ENCODE measurements at places on chromosomes 6 and 20. TPM values are rescaled to one million over a fixed set of nuclear protein-coding genes. Genes with fewer than 3 reads are reported as not detected.

GRCh38 chr6:168664956-168665355 is 224.0 kb downstream of the SMOC2 start:
- no peak overlapping the region for H3K4me3 ChIP-seq
- no peaks in the 10 kb centered on the region for H3K36me3 ChIP-seq
- H3K4me1 ChIP-seq = no peaks in the 10 kb centered on the region
- H3K27ac ChIP-seq = no peak overlapping the region
- DNase-seq = no peak

EFCAB8 gene
- 0.27 TPM for total RNA-seq

UBE2J1 gene
- total RNA-seq = 49.8 TPM

KIF25 gene
- not detected for total RNA-seq

- no peaks in the 10 kb centered on the region for H3K27me3 ChIP-seq
- no peak overlapping the region for H3K4me3 ChIP-seq
- no peaks in the 10 kb centered on the region for H3K4me1 ChIP-seq
- DNase-seq = no peak
- H3K36me3 ChIP-seq = no peaks in the 10 kb centered on the region
Measured at GRCh38 chr6:145863366-145863765, 48.8 kb upstream of the FBXO30 start.

- no peak overlapping the region for H3K27ac ChIP-seq
- H3K27me3 ChIP-seq = no peaks in the 10 kb centered on the region
- no peaks in the 10 kb centered on the region for H3K36me3 ChIP-seq
Measured at GRCh38 chr6:126939784-126940183, 178.7 kb upstream of the RSPO3 start.

GRCh38 chr20:59385480-59385879 is 85.1 kb downstream of the EDN3 start:
- no peak for DNase-seq
- H3K4me3 ChIP-seq = no peak overlapping the region
- no peaks in the 10 kb centered on the region for H3K36me3 ChIP-seq
- H3K4me1 ChIP-seq = no peaks in the 10 kb centered on the region
- H3K27me3 ChIP-seq = no peaks in the 10 kb centered on the region

VSX1 gene
- not detected for total RNA-seq

MTFR2 gene
- total RNA-seq = 0.59 TPM

GRCh38 chr6:130928158-130928912 is 101.1 kb downstream of the SMLR1 start:
- H3K27me3 ChIP-seq = no peaks in the 10 kb centered on the region
- H3K36me3 ChIP-seq = no peaks in the 10 kb centered on the region
- no peak overlapping the region for H3K27ac ChIP-seq
- no peaks in the 10 kb centered on the region for H3K4me1 ChIP-seq
- DNase-seq = no peak
- no peak overlapping the region for H3K4me3 ChIP-seq

UQCC2 gene
- total RNA-seq = 74.7 TPM

CTSZ gene
- 210 TPM for total RNA-seq

- DNase-seq = no peak
- H3K27me3 ChIP-seq = no peaks in the 10 kb centered on the region
- H3K36me3 ChIP-seq = no peaks in the 10 kb centered on the region
- no peaks in the 10 kb centered on the region for H3K4me1 ChIP-seq
- H3K27ac ChIP-seq = no peak overlapping the region
Measured at GRCh38 chr6:158879180-158879579, 60.0 kb upstream of the EZR start.

RIN2 gene
- 70.7 TPM for total RNA-seq

MEP1A gene
- not detected for total RNA-seq

GRCh38 chr20:2559651-2560050 is 23.3 kb downstream of the TMC2 start:
- H3K4me3 ChIP-seq = no peak overlapping the region
- DNase-seq = no peak
- H3K4me1 ChIP-seq = peaks cover 7% of the 10 kb centered on the region
- no peak overlapping the region for H3K27ac ChIP-seq
- no peaks in the 10 kb centered on the region for H3K36me3 ChIP-seq

SLC17A9 gene
- total RNA-seq = 1.2 TPM

PLCB1 gene
- 8.7 TPM for total RNA-seq

SGK2 gene
- 0.58 TPM for total RNA-seq

OPN5 gene
- total RNA-seq = not detected

GRCh38 chr6:84428300-84428907 is 201.0 kb upstream of the CEP162 start:
- no peaks in the 10 kb centered on the region for H3K4me1 ChIP-seq
- H3K36me3 ChIP-seq = no peaks in the 10 kb centered on the region
- DNase-seq = no peak
- no peak overlapping the region for H3K27ac ChIP-seq
- H3K27me3 ChIP-seq = no peaks in the 10 kb centered on the region

DNA sequence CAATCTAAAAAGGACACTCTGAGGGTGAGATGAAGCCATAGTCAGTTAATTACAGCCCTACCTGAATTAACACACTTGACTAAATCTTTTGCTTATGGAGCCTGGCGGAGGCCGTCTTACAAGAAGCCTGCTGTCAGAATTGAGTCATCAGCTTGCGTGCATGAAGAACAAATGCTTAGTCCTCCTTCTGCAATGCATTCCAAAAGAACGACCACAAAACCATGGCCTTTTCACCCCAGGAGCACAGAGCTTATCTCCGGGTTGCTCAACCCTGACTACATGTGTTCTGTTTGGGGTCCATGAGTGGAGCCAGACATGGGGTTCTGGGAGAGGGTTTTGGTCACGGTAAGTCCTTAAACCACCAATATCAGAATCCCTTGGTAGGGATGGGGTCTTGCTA is 318.1 kb downstream of the CLIC5 start:
- H3K27ac ChIP-seq = no peak overlapping the region
- no peak overlapping the region for H3K4me3 ChIP-seq
- no peaks in the 10 kb centered on the region for H3K27me3 ChIP-seq
- no peak for DNase-seq
- H3K4me1 ChIP-seq = no peaks in the 10 kb centered on the region

DNA sequence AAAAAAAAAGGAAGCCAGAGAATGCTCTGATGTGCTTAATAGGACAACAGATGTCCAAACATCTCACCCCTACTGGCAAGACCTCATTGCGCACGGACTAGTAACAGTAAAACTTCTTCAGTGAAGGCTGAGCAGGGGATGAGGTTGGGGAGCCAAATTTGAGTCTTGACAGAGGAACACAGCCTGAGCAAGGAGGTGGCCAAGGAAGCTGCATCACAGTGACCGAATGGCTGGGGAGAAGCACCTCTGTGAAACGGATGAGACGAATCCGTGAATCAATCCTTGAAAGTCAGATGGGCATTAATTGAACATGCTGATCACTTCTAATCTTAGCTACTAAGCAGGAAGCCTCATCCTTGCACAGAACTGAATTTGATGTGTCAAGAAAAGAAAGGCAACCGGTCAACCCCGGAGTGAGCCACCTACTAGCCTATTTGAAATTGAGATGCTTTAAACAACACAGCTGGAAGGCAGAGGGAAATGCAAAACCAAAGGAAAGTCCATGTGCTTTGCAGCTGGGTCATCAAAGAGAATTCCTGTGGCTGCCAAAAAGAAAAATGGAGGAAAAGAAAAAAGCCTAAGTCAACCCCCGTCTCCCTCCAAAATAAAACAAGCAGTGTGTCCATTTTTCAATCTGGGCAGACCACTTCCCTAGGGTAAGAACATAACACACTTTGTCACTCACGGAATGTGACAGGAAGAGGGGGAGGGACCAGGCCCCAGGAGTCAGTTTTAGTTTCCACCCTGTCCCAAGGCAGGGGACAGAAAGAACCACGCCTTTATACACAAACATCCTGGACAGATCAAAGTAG is 29.5 kb downstream of the PXDC1 start:
- H3K27me3 ChIP-seq = no peaks in the 10 kb centered on the region
- peaks cover 37% of the 10 kb centered on the region for H3K36me3 ChIP-seq
- no peak for DNase-seq
- H3K4me3 ChIP-seq = no peak overlapping the region
- H3K4me1 ChIP-seq = no peaks in the 10 kb centered on the region
- no peak overlapping the region for H3K27ac ChIP-seq

GRCh38 chr20:33273117-33273851 is 9.7 kb upstream of the BPIFB1 start:
- no peak overlapping the region for H3K4me3 ChIP-seq
- no peaks in the 10 kb centered on the region for H3K27me3 ChIP-seq
- no peak overlapping the region for H3K27ac ChIP-seq
- H3K36me3 ChIP-seq = no peaks in the 10 kb centered on the region
- H3K4me1 ChIP-seq = no peaks in the 10 kb centered on the region

DNA sequence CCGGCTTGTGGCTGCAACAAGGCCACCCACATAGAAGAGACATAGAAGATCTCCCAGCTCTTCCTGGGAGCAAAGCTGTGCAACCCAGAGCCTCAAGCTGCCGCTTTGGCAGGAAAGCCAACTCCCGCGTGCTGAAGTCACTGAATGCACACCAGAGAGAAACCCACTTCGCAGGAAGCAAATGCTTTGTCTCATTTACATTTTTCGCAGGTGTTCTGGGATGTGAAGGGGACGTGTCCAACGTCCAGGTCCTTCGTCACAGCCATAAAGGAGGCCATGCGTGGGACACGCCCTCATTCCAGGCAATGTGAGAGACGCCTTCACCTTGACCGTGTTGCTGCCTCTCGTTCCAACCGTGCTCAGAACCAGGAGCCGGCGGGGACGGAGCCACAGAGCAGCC is 24.4 kb downstream of the KCNQ2 start:
- H3K4me1 ChIP-seq = no peaks in the 10 kb centered on the region
- no peak overlapping the region for H3K27ac ChIP-seq

SASH1 gene
- total RNA-seq = 154 TPM

EXOC2 gene
- total RNA-seq = 37.1 TPM

ZBTB46 gene
- 26.1 TPM for total RNA-seq

DNA sequence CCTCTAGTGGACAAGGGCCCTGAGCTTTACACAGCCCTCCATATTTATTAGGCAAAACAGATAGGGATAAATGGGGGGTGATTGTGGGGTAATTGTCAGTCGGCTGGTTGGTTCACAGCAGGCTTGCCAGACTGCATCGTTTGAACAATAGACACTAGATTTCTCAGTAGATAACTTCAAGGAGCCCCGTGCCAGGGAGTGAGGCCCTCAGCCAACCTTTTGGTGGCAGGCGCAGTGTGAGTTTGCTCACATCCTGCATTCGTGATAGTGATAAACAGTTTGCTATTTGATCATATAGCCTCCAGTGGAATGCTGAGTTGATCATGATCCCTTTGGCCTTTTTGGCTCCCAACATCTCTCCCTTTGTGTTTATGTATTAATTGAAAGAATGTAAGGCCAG is 3.6 kb upstream of the ABHD12 start:
- peak; percentile 18 for DNase-seq
- no peak overlapping the region for H3K4me3 ChIP-seq
- H3K4me1 ChIP-seq = peaks cover 24% of the 10 kb centered on the region
- no peaks in the 10 kb centered on the region for H3K27me3 ChIP-seq
- peak overlapping the region; percentile 39 for H3K27ac ChIP-seq

GRCh38 chr20:24100370-24101011 is 111.9 kb upstream of the GGTLC1 start:
- H3K4me3 ChIP-seq = no peak overlapping the region
- no peak overlapping the region for H3K27ac ChIP-seq
- DNase-seq = peak; percentile 77
- no peaks in the 10 kb centered on the region for H3K36me3 ChIP-seq

PRDM13 gene
- total RNA-seq = not detected

GRCh38 chr20:43669332-43669731 is 2.4 kb downstream of the MYBL2 start:
- H3K27me3 ChIP-seq = peaks cover 14% of the 10 kb centered on the region
- no peak overlapping the region for H3K4me3 ChIP-seq
- H3K4me1 ChIP-seq = no peaks in the 10 kb centered on the region
- no peaks in the 10 kb centered on the region for H3K36me3 ChIP-seq
- DNase-seq = no peak

PGC gene
- total RNA-seq = not detected

GRCh38 chr6:65229825-65230224 is 477.2 kb downstream of the EYS start:
- no peaks in the 10 kb centered on the region for H3K27me3 ChIP-seq
- no peak overlapping the region for H3K4me3 ChIP-seq
- H3K4me1 ChIP-seq = no peaks in the 10 kb centered on the region
- no peaks in the 10 kb centered on the region for H3K36me3 ChIP-seq

- no peaks in the 10 kb centered on the region for H3K36me3 ChIP-seq
- no peak overlapping the region for H3K4me3 ChIP-seq
- no peaks in the 10 kb centered on the region for H3K4me1 ChIP-seq
- H3K27ac ChIP-seq = no peak overlapping the region
- H3K27me3 ChIP-seq = no peaks in the 10 kb centered on the region
Measured at GRCh38 chr20:10954137-10954840, 280.5 kb upstream of the JAG1 start.

- H3K27me3 ChIP-seq = no peaks in the 10 kb centered on the region
- H3K4me1 ChIP-seq = peaks cover 36% of the 10 kb centered on the region
- H3K27ac ChIP-seq = no peak overlapping the region
- no peaks in the 10 kb centered on the region for H3K36me3 ChIP-seq
- DNase-seq = no peak
Measured at GRCh38 chr6:37980222-37980595, 160.7 kb downstream of the ZFAND3 start.

DNA sequence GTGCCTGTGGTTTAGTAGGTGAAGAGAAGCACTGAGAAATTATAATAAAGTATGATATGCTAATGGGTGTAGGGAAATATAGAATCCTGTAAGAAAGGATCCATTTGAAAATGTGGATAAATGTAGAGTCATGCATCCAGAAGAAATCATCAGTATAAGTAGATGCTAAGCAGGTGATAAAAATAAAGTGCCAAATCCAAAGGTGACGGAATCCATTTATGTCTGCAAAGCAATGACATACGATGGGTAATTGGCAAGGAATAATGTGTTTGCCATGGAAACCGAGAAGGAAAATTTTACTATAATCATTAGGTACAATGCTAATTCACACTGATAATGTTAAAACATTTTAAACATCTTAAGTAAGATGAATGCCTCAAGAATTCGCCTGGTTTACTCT is 163.0 kb downstream of the OPN5 start:
- no peak overlapping the region for H3K4me3 ChIP-seq
- no peaks in the 10 kb centered on the region for H3K27me3 ChIP-seq
- H3K27ac ChIP-seq = no peak overlapping the region
- H3K4me1 ChIP-seq = no peaks in the 10 kb centered on the region
- no peaks in the 10 kb centered on the region for H3K36me3 ChIP-seq

TINAG gene
- total RNA-seq = not detected

MC3R gene
- not detected for total RNA-seq

DNA sequence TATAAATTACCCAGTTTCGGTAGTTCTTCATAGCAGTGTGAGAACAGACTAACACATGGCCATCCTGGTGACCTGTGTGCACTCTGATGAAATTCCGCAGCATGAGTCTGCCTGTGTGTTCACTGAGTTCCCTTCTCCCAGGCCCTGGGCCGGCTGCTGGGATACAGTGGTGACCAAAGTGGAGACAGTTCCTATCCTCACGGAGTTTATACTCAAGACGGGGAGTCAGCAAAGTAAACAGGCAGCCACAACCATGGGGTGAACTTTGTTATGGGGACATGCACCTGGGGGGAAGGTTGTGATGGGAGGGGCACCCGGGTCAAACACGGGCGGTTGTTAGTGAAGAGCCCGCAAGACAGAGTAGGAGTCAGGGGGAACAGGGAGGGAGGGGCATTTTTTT is 202.0 kb downstream of the CDH4 start:
- DNase-seq = no peak
- no peak overlapping the region for H3K4me3 ChIP-seq
- no peaks in the 10 kb centered on the region for H3K27me3 ChIP-seq
- H3K36me3 ChIP-seq = no peaks in the 10 kb centered on the region

TREM2 gene
- total RNA-seq = 1.7 TPM
